NCI-H1105 (cell line): ENCODE measurements at places on chromosomes 1 and 21.

GRCh38 chr1:16150508-16150907 lies 5.4 kb downstream of the EPHA2 start:
- DNase-seq, result no peak

- DNase-seq, result no peak
These were observed 498.9 kb downstream of the TTLL7 start for GRCh38 chr1:83499998-83500397.

DNA sequence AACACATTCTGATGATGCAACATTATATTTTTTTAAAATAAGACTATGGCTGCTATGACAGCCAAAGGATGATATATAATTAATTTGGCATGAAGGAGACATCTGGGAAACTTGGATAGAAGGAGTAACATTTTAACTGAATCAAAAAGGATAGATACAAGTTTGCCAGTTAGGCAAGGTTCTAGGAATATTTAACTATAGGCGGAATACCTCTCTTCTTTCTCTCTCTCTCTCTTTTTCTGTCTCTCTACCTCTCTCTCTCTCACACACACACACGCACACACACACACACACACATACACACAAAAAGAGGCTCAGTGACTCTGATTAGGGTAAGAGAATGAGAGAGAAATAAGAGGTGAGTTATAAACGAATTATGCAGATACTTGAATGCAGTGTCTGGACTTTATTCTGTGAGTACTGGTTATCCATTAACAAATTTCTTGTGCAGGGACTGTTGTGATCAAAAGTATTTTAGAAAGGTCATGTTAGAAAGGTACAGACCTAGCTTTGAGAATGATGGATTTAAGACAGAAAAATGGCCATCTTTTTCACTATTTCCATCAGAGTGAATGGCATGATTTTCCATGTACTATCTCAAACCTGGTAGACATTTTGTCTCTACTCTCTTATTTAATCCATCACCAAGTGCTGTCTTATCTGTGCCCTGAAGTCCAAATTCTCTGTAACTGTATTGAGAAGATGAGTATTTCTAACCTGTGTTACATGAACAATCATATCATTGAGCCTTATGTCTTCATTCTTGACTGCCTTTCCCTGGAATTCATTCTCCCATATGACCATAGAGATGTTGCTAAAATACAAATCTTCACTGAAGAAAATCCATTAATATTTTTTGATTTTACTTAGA lies 1106.9 kb upstream of the ADGRL4 start:
- no peak for DNase-seq

GRCh38 chr21:42125571-42126544 lies 54.7 kb downstream of the UMODL1 start:
- DNase-seq, result peak; percentile 3

- no peak for DNase-seq
These were observed 56.9 kb downstream of the DHRS3 start for GRCh38 chr1:12561121-12561520.

DNA sequence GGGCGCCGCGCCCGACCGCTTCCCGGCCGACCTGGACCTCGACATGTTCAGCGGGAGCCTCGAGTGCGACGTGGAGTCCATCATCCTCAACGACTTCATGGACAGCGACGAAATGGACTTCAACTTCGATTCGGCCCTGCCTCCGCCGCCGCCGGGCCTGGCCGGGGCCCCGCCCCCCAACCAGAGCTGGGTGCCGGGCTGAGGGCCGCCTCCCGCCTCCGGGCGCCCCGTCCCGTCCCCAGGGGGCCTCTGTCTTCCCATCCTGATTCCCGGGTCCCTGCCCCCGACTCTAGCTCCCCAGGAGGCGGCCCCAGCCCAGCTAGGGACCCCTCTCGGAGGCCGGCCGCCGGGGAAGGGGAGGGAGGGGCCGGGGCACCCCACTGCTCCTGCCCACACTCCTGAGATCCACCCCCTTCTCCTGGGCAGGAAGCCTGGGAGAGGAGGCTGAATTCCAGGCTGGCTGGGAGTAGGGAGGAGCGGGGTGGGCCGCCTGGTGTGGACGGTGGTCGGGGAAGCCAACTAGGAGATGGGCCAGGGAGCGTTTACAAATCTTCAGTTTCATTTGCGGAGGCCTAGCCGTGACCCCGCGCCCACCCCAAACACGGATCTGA lies 21.4 kb downstream of the FOXO6 start:
- no peak for DNase-seq

- DNase-seq, result no peak
These were observed 4.9 kb downstream of the MACO1 start for GRCh38 chr1:25435397-25436108.
